ENCODE measurements at places on chromosomes 7 and 10.

DNA sequence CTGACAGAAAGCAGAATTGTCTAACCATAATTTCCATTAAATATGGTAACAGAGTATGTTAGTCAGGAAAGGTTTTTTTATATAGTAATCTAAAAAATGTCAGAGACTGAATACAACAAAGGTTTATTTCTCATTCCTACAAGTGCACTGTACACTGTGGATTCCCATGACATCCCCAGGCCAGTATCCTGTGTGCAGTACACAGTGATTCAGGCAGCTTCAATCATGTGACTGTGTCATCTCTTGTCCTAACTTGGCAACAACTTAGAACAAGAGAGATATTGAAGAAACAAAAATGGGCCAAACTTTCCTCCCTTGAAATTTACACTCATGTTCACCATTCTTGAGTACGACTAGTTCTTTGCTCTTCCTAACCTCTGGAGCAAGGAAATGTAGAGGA is 189.8 kb upstream of the SEMA3A start:
- no peak for DNase-seq

DNA sequence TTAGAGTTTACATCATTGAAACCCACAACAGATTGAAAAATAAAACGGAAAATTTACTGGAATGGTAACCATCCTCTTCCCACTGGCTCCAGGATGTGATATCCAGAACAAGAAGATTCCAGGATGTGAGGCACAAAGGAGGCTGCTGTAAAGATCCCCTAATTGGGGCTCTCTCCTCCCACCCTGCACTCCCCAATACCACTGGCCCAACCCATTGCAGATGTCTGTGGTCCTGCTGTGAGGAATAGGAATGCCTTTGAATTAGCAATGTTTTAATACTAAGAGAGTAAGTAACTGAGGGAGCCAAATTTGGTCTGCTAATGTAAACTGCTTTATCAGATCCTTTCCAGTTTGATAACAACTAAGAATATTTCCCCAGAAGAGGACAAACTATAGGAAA is 225.9 kb upstream of the INHBA start:
- DNase-seq: no peak

DNA sequence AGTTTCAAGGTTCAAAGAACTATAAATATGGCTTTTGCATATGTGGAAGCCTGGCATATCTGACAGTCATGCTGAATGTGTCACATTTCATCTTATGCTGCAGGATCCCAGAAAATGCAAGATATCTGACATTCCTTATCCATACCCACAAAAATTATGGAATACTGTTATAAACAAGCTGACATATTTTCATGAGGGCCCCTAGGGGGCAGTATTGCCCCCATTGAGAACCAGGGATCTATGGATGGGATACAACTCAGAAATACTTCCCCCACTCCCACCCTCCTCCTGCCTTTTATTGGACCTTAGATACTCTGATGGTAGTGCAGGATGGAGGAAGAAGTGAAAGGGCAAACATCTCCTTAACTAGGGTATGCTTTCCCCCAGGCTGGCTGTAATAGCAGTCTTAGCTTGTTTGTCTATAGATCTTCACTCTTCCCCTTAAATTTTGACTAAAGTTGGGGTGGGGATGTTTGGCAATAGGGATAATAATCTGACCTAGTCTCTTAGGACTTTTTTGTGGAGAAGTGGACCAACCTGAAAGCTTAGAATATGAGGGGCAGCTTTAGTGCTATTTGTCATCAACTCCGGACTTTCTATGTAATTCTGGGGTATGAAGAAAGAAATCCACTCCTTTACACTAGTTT is 3.5 kb upstream of the GNGT1 start:
- peak; percentile 28 for DNase-seq

DNA sequence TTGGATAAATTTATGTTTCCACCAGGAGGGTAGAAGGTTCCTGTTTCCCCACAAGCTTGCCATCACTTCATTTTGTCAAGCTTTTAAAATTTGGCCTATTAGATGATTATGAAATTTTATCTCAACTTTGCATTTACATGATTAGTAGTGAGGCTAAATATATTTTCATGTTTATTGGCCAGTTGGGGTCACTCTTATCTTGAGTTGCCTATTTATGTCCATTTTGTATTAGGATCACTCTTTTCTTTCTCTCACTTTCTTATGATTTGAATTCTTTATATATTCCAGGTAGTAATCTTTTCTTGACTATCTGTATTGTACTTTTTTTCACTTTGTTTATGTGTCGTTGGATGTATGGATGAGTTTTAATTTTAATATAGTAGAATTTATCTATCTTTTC is 218.6 kb upstream of the SLC26A5 start:
- no peak for DNase-seq

DNA sequence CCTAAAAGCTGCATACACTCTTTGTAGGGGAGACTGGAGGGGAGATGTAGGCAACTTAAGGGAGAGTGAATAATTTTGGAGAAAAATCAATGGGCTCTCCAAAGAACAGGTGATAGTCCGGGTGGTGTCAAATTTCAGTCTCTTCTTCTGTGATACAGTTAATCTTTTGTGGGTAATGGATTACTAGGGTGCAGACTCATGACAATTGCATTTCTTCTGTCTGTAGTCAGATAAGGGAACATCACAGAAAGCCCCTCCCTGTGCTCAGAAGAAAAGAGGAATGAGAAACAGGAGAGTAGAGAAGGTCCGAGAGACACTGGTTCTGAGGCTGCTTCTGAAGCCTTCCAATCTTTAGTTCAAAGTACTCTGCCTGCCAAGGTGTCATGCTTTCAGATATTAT is 1140.7 kb upstream of the LRRN3 start:
- no peak for DNase-seq

- no peak for DNase-seq
These were observed 84.6 kb downstream of the ABLIM1 start for GRCh38 chr10:114573330-114574045.

DNA sequence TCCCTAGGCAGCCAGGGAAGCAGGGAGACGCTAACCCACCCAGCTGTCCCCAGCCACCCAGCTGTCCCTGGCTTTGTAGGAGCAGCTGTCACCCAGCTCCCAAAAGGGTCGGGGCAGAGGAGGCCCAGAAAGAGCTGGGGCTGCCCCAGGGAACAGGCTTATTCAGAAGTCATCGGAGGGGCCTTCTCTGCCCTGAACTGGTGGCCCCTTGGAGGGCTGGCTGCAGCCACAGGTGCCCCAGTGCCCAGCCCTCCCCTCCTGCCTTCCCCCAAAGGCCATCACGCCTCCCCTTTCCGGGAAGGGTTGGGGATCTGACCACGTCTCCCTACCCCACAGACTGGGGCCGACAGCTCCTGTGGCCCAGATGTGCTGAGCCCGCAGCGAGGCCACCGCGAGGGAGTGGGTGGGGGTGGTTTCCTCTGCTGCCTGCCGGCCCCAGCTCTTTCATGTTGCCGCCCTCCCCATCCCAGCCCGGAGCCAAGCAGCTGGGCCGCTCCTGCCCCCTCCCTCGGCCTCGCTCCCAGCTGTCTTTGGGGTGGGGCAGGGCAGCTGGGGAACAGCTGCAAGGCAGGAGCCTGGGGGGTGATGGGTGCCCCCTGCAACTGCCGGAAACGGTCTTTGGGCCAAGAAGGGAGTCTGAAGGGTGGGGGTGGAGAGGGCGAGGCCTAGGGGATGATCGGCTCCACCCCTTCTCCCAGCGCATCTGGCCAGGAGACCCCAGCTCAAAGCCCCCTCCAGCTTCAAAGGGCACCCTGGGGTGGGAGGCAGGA is 16.8 kb downstream of the TRIM8 start:
- peak; percentile 88 for DNase-seq

DNA sequence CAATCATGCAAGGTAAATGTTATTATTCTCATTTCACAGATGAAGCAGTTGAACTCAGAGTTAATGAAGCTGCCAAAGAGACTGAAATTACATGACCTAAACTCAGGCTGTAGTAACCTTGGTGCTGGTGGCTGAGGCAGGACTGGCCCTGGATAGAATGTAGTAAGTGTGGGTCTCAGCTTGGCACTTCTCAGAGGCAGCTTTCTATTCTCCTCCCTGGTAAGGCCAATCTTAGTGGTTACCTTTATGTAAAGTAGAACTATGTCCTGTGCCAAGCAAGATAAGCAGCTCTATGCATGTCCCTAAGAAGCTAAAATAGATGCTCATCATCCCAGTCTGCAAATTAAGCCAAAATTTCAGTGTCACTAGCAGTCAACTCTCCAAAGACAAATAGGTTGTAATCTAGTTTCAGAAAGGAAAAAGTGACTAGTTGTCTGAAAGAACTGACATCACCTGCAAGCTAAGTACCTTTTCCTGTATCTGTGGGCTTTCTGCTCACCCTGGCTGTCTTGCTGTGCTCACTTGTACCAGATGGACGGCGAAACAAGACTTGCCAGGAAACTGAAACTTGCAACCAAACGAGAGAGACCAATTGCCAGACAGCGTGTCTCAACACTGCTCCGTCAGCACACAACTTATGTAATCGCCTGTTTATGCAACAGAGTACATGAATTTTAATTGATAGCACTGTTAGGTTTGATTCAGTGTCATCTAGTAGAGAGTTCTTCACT is 43.7 kb downstream of the CH25H start:
- no peak for DNase-seq

DNA sequence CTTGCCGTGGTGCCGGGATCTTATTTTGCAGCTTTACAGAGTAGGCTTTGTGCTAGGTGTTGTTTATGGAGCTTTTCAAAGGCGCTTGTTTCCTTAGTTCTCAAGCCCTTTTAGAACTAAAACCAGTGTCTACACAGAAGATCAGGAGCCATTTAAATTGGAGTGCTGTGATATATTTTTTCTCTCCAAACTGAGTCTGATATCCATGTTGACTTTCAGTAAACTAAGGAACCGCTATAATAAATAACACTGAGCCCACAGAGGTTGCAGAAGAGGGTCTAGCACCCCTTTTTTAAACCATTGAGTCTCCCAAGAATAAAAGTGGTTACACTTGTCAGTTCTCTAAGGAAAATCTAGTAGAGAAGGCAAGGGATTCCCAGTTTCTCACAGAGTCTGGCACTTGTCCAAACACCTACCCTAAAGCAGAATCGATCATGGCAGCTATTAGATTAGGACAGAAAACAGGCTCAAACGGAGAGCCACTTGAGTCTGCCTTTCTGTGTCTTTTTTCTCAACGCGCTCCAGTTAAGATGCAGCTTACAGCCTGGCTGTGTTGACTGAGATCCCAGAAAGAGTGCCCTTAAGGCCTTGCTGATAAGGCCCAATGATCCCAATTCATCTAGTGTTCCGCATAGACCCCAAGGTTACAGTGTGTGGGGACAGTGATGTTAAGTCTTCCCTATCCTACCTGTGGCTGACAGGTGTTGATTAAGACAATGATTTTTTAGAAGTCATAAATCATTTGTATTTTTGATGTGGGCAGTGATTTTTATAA is 804 bp downstream of the TMEM106B start:
- DNase-seq: no peak

DNA sequence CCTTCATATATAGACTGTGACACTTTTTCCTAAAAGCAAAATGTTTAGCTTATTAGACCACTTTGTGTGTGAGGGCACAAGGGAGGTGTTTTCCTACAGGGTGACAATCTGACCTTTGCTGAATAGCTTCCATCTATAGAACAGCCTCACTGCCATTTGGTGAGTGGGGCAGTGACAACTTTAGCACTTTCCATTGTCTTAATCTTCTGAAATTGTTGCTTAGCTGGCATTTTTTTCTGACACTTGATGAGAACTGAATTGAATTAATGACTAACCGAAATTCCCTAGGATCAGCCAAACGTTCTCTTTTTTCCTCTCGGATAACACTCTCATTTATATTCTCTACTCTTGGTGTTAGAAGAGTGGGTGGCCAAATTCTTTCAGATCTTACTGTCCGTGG is 30.2 kb downstream of the KDM7A start:
- no peak for DNase-seq

- DNase-seq: no peak
These were observed 4.9 kb upstream of the RRP12 start for GRCh38 chr10:97406064-97406463.

DNA sequence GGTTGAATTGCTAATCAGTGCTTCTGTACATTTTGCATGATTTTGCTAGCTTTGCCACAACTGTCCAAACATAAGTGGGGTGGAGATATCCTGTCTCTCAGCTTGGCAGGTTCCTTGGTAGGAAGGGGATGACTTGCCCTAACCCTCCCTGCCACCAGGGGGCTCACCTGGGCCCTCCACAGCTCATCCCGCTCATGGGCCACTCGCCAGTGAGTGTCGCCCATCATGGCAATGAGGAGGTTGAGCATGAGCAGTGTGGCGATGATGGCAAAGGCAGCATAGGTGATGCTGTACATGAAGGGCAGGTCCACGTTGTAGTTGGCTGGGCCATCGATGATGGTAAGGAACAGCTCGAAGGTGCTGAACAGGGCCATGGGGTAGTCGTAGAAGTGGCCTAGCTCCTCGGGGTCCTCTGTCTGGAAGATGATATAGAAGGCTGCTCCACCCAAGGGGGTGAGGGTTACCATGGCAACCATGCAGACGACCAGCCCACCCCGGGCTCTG is 12.2 kb downstream of the TRPV6 start:
- DNase-seq: peak; percentile 39

- no peak for DNase-seq
These were observed 243.0 kb downstream of the ACTR3B start for GRCh38 chr7:153002572-153002971.

DNA sequence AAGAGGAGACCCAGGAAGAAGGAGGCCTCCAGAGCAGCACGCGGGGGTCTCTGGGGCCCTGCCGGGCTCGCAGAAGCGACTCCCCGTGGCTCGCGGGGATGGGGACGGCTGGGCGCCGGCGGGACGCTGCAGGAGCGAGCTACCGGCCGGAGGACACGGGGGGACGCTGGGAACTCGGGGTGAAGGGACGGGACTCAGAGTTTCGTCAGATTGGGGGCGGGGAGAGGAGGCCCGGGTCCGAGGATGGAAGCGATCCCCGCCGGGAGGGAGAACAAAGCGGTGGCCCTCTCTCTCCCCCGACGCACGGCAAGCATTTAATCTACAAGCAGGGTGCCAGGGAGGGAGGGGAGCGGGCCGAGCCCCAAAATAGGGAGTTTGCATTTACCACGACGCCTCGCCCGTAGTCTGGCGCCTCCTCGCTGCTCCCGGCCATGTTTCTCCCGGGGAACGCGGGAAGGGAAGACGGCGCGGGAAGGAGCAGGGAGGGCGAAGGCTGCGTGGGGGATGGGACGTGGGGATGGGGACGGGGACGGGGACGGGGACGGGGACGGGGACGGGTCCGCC is at the start of gene PRTFDC1:
TSS of gene PRTFDC1 (minus strand) at position 464 of the 564 bp plus-strand sequence. CDS start at position 433, 31 bp downstream.
- DNase-seq: no peak

GRCh38 chr10:86099542-86100334 is 266.9 kb downstream of the GRID1 start:
- no peak for DNase-seq

DNA sequence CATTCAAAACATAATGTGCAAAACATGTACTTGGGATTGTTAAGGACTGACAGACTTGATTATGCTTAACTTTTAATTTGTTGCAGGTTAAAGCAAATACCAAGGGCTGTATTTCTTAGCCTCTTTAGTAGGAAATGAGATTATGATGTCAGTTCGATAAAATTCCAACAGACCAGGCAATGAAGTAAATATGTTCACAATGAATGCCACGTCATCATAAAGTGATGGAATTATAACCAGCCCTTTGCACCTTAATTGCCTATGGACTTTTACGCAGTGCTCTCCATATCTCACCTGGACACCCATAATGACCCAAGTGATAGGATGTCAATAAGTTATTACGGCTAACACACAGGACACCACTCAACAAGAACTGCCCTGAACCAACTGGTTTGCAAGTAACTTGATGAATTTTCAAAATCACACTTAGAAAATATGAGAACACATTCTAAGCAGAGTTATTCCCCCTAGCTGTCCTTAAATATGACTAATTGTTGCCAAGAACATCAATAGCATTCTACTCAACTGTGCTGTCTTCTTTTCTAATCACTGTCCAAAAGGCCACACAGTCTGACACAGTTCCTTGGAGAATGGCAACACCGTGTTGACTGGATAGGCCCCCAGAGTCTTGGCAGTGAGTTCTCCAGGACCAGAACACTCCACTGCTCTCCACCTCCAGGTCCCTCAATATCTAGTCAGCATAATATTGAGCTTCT is 115.0 kb downstream of the CHCHD3 start:
- no peak for DNase-seq
